ENCODE measurements at places on chromosomes 7 and 10.
A peak's percentile ranks its signal among the peaks of the same experiment; 100 is the strongest.

DNA sequence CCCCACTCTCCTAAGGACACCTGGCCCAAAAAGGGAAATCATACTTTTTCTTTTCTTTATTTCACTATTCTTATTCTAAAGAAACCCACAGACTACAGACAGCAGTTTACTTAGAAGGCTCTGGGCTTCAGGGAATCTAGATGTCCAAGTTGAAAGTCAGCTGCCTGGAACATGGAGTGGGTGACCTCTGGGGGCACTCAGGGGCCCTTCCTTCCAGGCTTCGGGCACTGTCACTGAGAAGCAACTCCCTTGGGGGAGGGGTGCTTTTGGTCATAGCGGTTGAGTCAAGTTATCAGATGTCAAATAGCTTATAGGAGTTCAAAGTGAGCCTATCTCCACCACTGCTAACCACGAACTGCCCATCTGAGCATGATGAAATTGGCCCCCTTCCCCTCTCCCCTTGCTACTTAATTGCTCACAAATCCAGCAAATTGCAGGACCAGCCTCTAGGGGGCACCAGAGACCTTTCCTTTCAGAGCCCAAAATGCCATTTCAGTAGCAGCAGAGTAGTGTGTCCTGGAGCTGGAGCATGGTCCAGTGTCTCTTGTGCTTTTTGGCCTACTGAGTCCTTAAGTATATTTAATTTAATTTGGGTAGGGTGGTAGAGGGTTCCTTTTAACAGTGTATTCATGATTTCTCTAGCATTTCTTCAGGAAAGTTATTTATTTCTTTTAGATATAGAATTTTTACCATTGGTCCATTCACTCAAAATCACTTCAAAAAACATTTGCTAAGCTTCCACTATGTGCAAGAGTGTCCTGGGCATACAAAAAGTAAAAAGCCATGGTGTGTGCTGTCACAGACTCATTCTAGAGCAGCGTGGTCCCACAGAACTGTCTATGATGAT lies 463.8 kb downstream of the KCNMA1 start:
- peak; percentile 59 for DNase-seq

DNA sequence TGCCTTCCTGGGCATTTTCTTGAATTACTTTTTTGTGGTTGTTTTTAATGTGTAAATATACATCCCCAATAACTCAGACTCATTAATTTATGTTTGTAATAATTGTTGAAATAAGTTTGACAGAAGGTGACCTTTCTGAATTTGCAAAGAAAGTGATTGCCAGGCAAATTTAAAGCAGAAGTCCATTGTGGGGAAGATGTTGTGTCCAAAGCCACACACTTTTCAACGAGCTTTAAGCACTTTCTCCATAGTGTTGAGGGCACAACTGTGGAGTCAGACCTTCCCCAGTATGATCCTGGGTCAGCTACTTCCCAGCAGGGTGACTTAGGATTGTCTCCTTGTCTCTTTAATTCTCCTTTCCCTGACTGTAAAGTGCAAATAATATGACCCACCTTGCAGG lies 52.5 kb downstream of the PTPRE start:
- DNase-seq = no peak

GRCh38 chr7:117848941-117849340 lies 24.3 kb downstream of the CTTNBP2 start:
- no peak for DNase-seq

- no peak for DNase-seq
Observed at GRCh38 chr7:19080093-19080492, 37.3 kb downstream of the TWIST1 start.

GRCh38 chr10:130686689-130687300 lies 550.6 kb downstream of the GLRX3 start:
- no peak for DNase-seq

- DNase-seq = no peak
Observed at GRCh38 chr10:49322371-49323170, 23.6 kb downstream of the C10orf71 start.

- DNase-seq = no peak
Observed at GRCh38 chr7:25858525-25859411, 293.2 kb upstream of the NFE2L3 start.

DNA sequence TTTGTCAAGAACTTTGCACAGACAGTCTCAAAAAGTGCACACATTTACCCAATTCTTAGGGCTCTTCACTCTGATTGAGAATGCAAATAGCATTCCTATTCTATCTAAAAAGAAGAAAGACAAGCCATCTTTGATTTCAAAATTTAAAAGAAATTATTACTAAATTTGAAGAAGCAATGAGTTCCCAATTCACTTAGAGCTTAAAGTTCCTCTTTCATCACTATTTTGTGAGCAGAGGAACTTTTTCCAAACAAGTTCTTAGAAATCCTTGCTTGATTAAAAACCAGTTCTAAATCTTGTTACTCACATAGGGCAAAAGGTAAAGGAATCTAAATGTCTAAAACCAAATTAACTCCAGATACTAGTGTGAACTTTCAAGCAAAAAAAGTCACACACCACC lies 56.4 kb downstream of the TBXAS1 start:
- no peak for DNase-seq

GRCh38 chr10:53135213-53135896 lies 362.8 kb upstream of the MBL2 start:
- DNase-seq = no peak

Data from CD4-positive, alpha-beta T cell treated with Interleukin-21 for 1 hour (primary cell).